MCF 10A (cell line): ENCODE measurements at places on chromosomes 5 and 9. TPM values are rescaled to one million over a fixed set of nuclear protein-coding genes. Genes with fewer than 3 reads are reported as not detected.

Gene ZNF454
- not detected in 2 replicates for total RNA-seq

Gene MCC
- total RNA-seq: 25.3 and 28.2 TPM in 2 replicates

Gene TTC23L
- 0.14 and 0.69 TPM in 2 replicates for total RNA-seq

Gene ZDHHC11
- total RNA-seq: 2.0 and 7.0 TPM in 2 replicates

Gene SLC1A3
- total RNA-seq: 5.9 and 9.6 TPM in 2 replicates

Gene ENTPD2
- 13.4 and 31.5 TPM in 2 replicates for total RNA-seq

Gene PCDHGA6
- total RNA-seq: 0.44 and 0.49 TPM in 2 replicates

Gene PCDHA12
- total RNA-seq: 6.1 and 9.6 TPM in 2 replicates

Gene IFNK
- total RNA-seq: not detected in 2 replicates

Gene PCDHB15
- total RNA-seq: 0.91 and 1.2 TPM in 2 replicates

Gene PRRC2B
- 173 and 186 TPM in 2 replicates for total RNA-seq

Gene SLC1A1
- 0.16 TPM in 1 of 2 replicates, not detected in the other for total RNA-seq

Gene TCF7
- 0.29 and 0.42 TPM in 2 replicates for total RNA-seq

Gene JADE2
- total RNA-seq: 104 and 138 TPM in 2 replicates

Gene IL13
- total RNA-seq: not detected in 2 replicates

Gene SLC23A1
- total RNA-seq: not detected in 2 replicates

Gene PPP2CA
- total RNA-seq: 317 and 359 TPM in 2 replicates

Gene PCDHA4
- total RNA-seq: 0.16 and 0.49 TPM in 2 replicates

Gene IL17B
- total RNA-seq: not detected in 2 replicates

Gene CDKN2A
- not detected in 2 replicates for total RNA-seq

Gene PDGFRB
- total RNA-seq: 0.07 and 0.63 TPM in 2 replicates

Gene KIF4B
- not detected in 2 replicates for total RNA-seq

Gene ANGPTL2
- not detected in 2 replicates for total RNA-seq

Gene SGCD
- 0.14 TPM in 1 of 2 replicates, not detected in the other for total RNA-seq

Gene LCN1
- total RNA-seq: not detected in 2 replicates

Gene SHC3
- 0.02 and 0.32 TPM in 2 replicates for total RNA-seq

Gene CARD9
- 0.33 and 0.69 TPM in 2 replicates for total RNA-seq

Gene SLC44A1
- 15.2 and 15.9 TPM in 2 replicates for total RNA-seq

Gene ARAP3
- 19.8 and 22.8 TPM in 2 replicates for total RNA-seq

Gene LIFR
- total RNA-seq: 3.7 and 3.9 TPM in 2 replicates

Gene PCDHGA5
- total RNA-seq: 0.25 and 0.42 TPM in 2 replicates

Gene ZNF354C
- total RNA-seq: 3.9 and 4.6 TPM in 2 replicates

Gene MEF2C
- 0.05 and 0.07 TPM in 2 replicates for total RNA-seq

Gene STPG3
- not detected in 2 replicates for total RNA-seq

Gene PCDHB5
- 1.2 and 1.7 TPM in 2 replicates for total RNA-seq

Gene ARID3C
- not detected in 2 replicates for total RNA-seq

Gene ROPN1L
- 0.82 TPM in 1 of 2 replicates, not detected in the other for total RNA-seq

Gene ABCA2
- 20.0 and 21.7 TPM in 2 replicates for total RNA-seq

Gene PCDHB8
- 0.34 TPM in 1 of 2 replicates, not detected in the other for total RNA-seq

Gene SLC6A18
- not detected in 2 replicates for total RNA-seq

Gene POU5F2
- 0.72 and 0.76 TPM in 2 replicates for total RNA-seq

Gene ORM2
- not detected in 2 replicates for total RNA-seq

Gene BRINP1
- not detected in 2 replicates for total RNA-seq
